GM12864 (cell line): ENCODE measurements at places on chromosomes 12 and 14.

GRCh38 chr14:69574263-69574953 lies at the start of gene CCDC177:
Gene CCDC177, minus strand, starts transcription at chr14:69574871. Its CDS starts 1,249 bp downstream, at chr14:69573622.
- no peak for DNase-seq

GRCh38 chr14:105420101-105420973 lies 710 bp downstream of the MTA1 start:
- no peak for DNase-seq

- DNase-seq = no peak
Measured at GRCh38 chr12:49200919-49201594, 12.2 kb upstream of the TUBA1A start.

GRCh38 chr12:102479099-102479885 lies 1.1 kb downstream of the IGF1 start:
- peak; percentile 59 for DNase-seq

- no peak for DNase-seq
Measured at GRCh38 chr12:50740307-50740706, 23.6 kb upstream of the ATF1 start.

GRCh38 chr12:95169368-95169767 lies 47.9 kb downstream of the FGD6 start:
- no peak for DNase-seq

DNA sequence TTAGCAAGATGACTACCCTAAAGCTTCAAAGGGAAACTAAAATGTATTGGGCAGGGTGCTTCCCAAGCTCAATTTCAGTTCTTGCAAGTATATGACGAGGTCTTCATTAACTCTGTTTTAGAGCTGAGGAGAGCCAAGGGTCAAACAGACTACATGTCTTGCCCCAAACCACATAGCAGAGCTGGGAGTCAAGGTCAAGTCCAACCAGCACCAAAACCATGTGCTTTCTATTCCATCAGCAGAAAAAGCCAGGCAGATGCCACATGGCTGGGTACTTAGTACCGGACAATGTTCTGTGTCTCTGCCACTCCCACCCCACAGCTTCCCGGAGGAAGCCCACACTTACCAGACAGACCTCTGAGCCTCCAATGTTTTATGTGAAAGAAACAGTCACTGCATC lies 17.6 kb downstream of the NID2 start:
- no peak for DNase-seq

DNA sequence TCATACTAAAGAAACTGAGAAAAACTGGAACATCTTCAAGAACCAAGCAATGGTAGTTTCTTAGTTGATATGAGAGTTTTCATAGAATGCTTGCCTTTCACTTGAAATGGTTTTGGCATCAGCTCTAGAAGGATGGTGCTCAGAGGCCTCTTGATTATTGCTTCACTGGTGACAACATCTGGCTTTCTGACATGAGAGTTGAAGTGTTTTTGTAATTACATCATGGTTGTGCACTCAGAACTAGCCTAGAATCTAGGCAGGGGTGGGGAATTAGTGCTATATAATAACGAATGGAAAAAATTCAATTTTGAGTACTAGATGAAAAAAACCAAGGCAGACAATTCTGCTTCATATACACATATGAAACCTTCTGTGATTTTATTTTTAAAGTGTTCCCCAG lies 172.8 kb upstream of the LMNTD1 start:
- DNase-seq = no peak

- DNase-seq = no peak
Measured at GRCh38 chr12:62472472-62472871, 5.8 kb downstream of the MON2 start.

- no peak for DNase-seq
Measured at GRCh38 chr12:12654691-12655460, 41.1 kb downstream of the GPR19 start.

DNA sequence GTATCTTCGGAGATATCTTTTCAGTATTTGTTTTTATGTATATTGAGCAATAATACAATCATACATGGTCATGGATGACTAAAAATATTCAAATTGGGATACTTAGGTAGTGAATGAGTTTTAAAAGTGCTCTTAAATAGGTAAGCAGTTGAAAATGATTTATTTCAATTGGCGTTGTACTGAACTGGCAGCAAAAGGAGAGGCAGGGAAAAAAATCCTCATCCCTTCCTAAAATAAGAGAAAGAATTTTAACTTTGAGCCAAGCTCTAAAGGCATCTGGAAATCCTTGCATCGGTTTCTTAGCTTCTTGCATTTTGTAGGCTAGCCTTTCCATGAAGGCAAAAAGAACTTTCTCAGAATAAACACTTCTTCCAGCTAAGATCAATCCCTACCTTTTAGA lies 125.2 kb downstream of the MGST1 start:
- DNase-seq = no peak

DNA sequence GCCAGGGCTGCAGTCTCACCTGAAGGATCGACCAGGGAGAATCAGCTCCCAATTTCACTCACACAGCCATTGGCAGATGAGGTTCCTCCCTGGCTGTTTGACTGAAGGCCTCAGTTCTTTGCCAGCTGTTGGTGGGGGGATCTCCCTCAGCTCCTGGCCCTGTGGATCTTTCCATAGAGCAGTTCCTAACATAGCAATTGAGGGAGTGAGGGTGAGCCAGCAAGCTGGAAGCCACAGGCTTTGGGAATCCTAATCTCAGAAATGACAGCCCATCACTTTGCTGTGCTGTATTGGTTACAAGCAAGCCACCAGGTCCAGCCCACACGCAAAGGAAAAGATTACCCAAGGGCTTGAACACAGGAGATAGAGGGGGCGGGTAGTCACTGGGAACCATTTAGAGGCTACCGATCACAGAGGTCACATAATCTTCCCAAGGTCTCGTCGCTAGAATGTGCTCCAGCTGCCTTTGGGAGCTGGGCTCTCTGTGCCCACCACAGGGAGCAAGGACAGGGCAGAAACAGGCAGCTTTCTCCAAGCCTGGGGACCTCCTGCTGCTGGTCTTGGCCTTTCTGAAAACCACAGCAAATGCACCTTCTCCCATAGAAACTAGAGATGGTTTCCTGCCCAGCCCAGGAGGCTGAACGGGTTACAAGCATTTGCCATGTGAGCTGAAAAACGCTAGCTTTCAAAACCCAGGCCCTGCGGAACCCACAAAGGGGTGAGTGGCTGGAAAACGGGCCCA lies 4.6 kb upstream of the OTUB2 start:
- DNase-seq = no peak

- DNase-seq = no peak
Measured at GRCh38 chr12:22285846-22286245, 48.7 kb downstream of the ST8SIA1 start.

- DNase-seq = no peak
Measured at GRCh38 chr14:90839889-90840266, 23.6 kb upstream of the TTC7B start.

- no peak for DNase-seq
Measured at GRCh38 chr12:28610401-28611114, 420.3 kb downstream of the CCDC91 start.

DNA sequence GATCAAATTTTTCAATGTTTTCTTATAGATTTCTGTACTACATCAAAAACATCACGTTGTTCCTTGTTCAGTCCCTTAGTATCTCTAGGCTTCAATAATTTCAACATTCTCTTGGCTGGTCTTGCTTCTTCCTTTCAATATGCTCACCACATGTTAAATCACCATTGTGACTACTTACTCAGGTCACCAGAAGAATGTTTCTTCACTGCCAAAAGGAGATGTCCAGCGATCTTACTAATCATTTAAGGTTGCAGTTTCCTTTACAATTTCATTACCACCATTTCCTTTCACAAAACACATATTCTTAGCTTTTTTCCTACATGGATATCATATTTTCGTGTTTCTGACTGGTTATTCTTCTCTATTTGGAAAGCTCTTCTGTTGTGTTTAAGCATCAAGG lies 363.8 kb downstream of the NAV3 start:
- no peak for DNase-seq

DNA sequence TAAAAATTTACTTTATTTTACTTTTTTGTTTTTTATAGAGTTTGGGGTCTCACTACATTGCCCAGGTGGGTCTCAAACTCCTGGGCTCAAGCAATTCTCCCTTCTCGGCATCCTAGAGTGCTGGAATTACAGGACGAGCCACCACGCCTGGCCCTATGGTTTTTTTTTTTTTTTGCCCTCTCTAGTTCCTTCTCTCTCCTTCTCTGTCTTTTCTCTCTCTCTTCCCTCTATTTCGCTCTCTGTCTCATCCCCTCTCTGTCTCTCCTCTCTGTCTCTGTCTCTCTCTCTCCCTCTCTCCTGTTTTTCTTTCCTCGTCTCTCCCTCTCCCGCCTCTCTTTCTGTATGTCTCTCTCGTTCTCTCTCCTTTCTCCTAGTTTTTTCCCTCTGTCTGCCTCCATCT lies 202.6 kb upstream of the LHX5 start:
- no peak for DNase-seq

GRCh38 chr14:102911541-102911951 lies 10.9 kb upstream of the AMN start:
- DNase-seq = no peak

GRCh38 chr14:77565289-77565993 lies 51.0 kb downstream of the SPTLC2 start:
- DNase-seq = no peak

DNA sequence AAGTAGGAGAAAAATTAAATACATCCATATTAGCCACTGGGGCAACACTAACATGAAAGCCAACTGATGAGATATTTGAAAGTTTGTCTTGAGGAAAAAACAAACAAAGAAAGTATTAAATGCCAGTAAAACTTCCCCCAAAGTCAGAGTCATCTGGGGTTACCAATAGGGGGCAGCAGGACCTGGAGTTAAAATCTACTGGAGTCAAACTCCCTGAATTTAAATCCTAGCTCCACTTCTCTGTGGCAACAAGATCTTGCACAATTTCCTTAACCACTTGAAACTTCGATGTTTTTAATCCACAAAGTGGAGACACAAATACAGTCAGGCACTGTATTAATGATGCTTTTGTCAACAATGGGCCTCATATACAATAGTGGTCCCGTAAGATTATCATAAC lies 14.4 kb downstream of the PLEKHG7 start:
- DNase-seq = no peak

DNA sequence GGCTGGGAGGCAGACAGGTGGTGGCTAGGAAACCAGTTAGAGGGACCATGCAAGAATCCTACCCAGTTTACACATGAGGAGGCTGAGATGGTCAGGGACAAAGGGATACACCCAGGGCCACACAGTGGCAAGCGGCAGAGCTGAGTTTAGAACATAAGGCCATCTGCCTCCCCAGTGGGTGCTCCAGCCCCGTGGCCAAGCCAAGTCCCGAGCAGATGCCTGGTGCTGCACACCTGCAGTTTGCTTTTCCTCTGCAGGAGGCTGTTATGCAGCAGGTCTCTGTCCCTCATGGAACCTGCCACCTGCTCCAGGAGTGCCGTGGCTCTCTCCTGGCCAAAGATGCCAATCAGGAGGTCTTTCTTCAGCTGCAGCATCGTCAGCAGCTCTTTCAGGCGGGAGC lies 70.8 kb downstream of the SYNE3 start:
- no peak for DNase-seq

- no peak for DNase-seq
Measured at GRCh38 chr12:16984484-16984883, 378.5 kb upstream of the LMO3 start.

DNA sequence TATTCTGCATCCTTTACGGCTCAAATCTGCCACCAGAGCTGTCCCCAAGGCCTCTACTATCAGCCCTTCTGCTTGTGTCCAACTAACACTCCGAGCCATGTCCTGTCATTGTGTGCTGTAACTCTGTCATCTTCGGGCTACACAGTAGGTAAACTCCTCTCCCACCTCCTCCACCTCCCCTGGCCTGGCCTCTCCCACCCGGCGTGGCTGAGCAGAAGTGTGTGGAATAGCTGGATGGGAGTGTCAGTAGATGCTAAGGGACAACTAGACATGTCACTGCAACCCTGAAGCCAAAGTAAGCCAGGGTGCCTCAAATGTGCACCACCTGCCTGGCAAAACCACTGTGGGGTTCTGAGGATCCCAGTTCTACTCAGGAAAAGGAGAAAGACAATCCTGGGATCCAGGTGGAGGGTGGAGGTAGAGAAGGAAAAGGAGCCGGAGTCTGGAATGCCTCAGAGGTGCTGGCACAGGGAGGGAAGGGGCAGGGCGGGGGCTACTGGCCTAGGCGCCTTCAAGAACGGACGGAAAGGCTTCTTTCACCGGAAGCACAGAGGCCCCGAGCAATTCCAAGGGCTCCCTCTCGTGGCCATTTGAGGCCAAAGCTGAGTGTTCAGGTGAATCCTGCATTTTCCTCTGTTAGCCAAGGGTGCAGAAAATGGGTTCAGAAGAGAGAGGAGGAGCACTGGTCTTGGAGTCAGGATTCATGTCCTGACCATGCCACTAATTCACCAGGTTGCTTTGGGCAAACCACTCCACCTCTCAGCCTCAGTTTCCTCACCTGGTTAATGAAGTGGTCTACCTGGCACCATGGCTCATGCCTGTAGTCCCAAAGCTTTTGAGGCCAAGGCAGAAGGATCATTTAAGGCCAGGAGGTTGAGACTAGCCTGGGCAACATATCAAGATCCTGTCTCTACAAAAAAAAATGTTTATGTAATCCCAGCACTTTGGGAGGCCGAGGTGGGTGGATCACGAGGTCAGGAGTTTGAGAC lies 20.5 kb upstream of the FAM181A start:
- peak; percentile 30 for DNase-seq

DNA sequence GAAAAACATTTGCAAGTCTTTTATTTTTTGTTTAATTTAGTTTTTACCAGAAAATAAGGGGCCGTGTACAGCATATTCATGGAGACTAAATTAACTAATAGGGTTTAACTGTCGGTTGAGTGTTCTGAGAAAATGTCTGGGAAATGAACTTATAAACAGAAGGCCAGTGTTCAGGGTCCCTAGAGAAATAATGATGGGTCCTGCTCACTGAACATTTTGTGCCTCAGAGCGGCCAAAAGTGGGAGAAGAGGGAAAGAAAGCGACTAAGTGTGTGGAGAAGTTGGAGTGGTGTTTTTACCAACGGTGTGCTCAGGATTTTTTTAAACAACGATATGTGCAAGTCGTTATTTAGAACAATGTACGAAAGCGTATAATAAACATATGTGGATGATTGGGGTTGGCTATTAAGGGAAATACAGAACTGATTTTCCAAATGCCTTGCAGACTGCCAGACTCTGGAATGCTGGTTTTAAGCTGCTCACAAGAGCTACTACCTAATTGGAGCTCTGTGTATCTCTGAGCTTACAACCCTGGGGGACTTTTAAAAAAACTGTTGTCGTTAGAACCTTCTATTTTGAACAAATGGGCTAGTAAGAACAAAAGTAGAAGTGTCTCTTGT lies 166.7 kb downstream of the SLC38A4 start:
- DNase-seq = no peak

GRCh38 chr14:89121968-89122620 lies 294.9 kb downstream of the FOXN3 start:
- DNase-seq = no peak

DNA sequence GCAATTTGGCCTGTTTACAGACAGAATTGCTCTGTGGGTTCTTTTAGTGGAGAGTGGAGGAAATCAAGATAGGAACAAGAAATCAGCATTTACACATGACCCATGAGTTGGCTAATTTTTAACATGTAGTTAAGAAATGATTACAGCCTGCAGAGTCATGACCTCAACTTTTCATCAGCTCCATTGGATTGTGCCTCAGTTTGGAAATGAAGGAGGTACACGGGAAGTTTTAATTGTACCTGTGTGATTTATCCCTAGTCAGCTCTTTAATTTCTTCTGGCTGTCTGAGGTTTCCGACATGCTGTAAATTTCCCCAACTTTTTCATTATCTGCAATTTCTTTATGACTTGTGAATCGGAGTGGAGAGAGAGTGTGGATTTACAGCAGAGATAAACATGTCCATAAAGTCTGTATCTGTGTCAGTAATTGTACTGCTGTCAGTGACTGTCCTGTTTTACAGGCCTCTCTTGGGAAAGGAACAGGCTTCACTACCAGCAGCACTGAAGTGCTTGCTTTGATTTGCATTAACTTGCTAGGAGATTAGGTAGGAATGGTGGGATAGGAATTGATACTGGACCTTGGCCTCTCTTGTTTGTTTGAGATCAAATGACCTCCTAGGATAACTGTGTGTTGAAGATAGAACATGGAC lies 49.2 kb downstream of the LIN52 start:
- DNase-seq = no peak
